Hematopoietic multipotent progenitor cell treated with erythropoietin and hydrocortisone succinate and interleukin-3 and kit ligand, for 6 days (in vitro differentiated cells): ENCODE measurements at places on chromosomes 2 and 18.

DNA sequence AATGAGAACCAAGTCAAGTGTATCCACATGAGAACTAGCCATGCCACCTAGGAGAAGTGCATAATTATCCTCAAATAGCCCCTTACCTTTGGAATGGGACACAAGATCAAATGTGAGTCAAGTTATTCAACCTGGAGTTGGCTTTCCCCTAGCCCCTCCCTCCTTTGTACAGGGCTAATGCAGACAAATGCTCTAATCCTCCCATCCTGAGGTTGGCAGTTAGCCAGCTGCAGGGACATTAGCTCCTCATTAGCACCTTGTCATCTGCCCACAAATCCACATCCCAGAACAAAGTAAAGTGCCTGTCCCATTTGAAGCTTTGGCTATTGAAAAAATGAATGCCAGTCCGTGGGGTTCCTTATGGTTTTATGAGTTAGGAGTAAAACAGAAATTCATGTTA, 294.1 kb upstream of the FANCL start:
- DNase-seq, result no peak

DNA sequence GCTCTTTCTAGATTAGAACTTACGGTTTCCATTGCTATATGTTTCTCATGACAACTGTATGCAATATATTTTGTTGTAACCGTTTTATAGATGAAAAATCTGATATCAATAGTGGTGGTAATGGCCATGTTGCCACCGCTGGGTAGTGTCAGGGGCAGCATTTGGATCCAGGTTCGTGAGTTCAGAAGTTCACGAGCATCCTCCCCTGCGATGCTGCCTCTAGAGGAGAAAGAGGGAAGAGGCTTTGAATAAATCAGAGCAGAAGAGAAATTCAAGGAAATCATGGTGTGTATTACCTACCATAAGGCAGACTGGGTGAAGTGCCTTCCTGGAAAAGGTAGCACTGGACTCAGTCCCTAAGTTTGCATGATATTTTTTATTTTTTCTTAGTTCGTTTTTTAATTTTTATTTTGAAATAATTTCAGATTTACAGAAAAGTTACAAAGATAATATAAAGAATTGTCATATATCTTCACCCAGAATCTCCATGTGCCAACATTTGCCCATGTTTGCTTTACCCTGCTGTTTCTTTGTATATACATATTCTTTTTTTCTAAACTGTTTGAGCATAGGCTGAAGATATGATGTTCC, 3.3 kb upstream of the ZBTB7C start:
- peak; percentile 71 for DNase-seq

GRCh38 chr2:35973132-35973736, 382.3 kb upstream of the CRIM1 start:
- peak; percentile 39 for DNase-seq

DNA sequence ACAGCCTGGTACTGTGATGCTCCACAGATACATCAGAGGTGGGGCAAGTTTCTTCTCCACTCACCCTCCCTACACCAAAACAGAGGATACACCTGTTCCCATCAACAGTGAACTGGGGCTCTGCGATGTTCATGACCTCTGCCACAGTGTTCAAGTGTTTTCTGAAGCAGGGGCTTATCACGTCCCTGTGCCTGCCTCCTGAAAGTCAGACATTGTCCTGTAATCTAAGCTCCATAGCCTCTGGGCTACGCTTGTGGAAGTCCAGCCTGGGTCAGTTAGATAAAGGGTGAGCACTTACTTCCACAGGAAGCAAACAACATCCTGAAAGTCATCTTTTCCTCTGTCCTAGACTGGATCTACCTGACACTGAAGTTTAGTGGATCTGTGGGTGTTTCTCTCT, 20.2 kb upstream of the MRO start:
- no peak for DNase-seq

DNA sequence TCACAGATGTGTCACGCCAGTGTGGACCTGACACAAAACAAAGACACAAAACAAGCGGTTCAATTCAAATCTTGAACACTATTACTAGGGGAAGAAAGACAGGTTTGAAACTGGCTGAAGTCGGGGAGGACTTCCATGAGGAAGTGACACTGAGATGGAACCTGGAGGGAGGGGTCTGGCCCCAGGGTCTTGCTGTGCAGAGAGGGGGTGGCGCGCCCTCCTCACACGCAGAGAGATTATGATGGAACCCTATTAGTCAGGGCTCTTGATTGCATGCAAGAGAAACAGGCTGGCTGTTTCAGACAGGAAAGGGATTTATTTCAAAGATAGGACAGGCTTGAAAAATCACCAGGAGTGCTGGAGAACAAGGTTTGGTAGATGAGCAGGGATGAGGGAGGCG, 363.6 kb upstream of the HS6ST1 start:
- DNase-seq, result no peak

- no peak for DNase-seq
These were observed 791.5 kb downstream of the BCL11A start for GRCh38 chr2:59761966-59762365.

GRCh38 chr2:46202987-46203386, 94.2 kb upstream of the EPAS1 start:
- no peak for DNase-seq

- DNase-seq, result no peak
These were observed 48.6 kb upstream of the RAPH1 start for GRCh38 chr2:203583701-203584100.

GRCh38 chr2:227413371-227413770, 25.6 kb upstream of the SCYGR1 start:
- DNase-seq, result no peak

DNA sequence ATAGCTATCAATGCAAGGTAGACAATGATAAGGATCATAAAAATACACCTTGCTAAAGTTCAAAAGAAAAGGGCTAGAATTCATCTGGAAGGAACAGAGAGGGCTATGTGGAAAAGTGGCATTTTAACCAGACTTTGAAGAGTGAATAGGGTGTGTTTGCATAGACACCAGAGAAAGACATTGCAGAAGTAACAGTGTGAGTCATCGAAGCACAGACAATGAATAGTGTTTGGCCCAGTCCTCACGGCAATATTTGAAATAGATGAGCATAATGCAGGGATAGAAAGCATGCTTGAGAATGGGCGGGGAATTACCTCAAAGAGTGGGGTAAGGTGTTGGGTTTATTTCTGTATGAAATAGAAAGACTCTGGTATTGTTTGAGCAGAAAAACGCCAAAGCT, 24.2 kb downstream of the MYT1L start:
- no peak for DNase-seq

DNA sequence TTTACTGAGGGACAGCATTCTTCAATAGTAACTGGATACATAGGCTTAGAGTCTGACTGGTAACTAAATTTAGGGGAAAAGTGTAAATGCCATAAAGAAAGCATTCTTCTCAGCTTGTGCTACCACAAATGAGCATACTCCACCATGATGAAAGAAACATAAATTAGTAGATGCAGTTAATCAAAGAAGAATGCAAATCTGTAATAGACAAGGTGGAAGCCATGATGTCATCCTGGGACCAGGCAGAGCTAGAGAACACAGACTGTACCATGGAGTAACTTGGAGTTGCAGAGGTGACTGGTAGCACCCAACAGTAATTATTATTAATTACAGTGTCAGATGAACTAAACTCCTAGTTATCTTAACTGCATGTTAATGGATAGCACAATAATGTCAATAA, 51.7 kb downstream of the RBKS start:
- no peak for DNase-seq

DNA sequence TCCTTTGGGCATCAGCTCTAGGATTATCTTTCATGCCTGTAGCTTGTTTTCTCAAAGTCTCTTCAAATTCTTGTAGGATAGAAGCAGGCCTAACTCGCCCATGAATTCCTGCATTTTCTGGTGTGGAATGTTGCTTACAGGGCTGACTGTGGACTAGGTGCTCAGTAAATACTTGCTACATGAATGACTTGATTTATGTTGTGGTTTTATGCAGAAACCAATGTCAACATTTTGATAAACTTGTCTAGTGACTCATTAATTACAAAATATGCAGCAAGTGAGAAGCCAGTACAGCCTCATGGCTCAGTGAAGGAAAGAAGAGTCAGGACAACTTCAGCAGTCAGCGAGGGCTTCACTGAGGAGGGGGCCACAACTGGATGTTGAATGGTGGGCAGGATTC, 110.6 kb upstream of the SIX2 start:
- DNase-seq, result no peak

GRCh38 chr18:69968039-69968438, 20.4 kb upstream of the CD226 start:
- no peak for DNase-seq

DNA sequence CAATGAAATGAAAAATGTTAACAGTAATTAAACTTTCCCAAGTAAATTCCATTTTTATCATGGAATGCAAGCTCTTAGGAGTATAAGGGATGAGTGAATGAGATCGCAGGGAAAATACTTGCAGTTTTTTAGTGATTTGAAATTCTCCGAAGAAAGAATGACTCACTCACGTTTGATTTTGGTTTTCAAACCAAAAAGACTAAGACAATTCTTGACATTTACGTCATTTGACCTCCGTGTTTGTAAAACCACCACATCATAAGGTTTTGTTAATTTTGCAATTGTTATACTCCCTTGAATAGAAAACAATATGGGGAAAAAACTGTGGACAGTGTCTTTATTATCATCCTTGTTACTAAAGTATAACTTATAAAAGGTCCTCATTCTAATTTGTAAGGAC, 29.4 kb downstream of the COL4A4 start:
- no peak for DNase-seq

DNA sequence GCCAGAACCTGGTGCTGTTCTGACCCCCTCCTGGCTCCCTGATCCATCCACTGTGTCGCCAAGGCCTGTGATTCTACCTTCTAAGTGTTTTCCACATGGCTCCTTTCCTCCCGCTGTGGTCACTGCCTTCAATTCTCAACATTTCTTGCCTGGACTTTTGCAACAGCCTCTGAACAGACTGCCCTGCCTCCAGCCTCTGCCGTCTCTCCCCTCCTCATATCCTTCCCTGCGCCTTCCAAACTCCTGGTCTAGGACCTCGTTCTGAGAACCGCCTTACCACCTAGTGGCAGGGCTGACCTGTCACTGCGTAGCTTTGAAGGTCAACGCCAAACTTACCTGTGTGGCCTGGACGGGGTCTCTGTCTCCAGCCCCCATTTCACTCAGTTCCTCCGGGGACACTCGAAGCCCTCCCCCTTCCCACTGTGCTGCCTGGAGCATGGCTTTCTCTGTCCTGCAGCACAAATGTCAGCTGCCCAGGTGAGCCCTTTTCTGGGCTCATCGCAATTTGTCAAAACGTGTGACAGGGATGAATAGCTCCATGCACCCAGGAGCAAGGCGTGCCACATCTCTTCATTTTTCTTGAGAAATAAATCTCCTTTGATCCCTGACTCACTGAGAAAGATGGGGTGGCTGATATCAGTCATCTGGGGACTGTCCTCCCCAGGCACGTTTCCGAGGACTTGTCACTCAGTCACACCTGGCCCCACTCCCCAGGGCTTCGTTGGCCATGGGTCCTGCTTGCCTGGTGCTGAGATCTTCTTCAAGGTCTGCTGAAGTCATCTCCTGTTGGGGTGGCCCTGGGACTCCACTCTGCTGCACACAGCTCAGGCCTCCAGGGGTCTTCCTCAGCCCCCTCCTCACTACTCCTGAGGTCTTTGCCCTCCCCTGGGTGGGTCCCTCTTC, 46.7 kb downstream of the LDLRAD4 start:
- DNase-seq, result no peak
